Cardiac ventricle fibroblast (primary cell): ENCODE measurements at places on chromosomes 1 and 21. TPM values are rescaled to one million over a fixed set of nuclear protein-coding genes. Genes with fewer than 3 reads are reported as not detected.

The KPRP gene
- total RNA-seq, result not detected in 2 replicates

The ARHGAP30 gene
- not detected in 2 replicates for total RNA-seq

The ASPM gene
- total RNA-seq, result 2.9 and 3.0 TPM in 2 replicates

The GPR52 gene
- total RNA-seq, result 0.25 and 0.93 TPM in 2 replicates
